ENCODE measurements at places on chromosomes 12 and 14. TPM values are rescaled to one million over a fixed set of nuclear protein-coding genes. Genes with fewer than 3 reads are reported as not detected.

The FGF23 gene
- not detected for total RNA-seq

The AHNAK2 gene
- 10.8 TPM for total RNA-seq

The TSHR gene
- not detected for total RNA-seq

The TAS2R9 gene
- total RNA-seq = not detected

DNA sequence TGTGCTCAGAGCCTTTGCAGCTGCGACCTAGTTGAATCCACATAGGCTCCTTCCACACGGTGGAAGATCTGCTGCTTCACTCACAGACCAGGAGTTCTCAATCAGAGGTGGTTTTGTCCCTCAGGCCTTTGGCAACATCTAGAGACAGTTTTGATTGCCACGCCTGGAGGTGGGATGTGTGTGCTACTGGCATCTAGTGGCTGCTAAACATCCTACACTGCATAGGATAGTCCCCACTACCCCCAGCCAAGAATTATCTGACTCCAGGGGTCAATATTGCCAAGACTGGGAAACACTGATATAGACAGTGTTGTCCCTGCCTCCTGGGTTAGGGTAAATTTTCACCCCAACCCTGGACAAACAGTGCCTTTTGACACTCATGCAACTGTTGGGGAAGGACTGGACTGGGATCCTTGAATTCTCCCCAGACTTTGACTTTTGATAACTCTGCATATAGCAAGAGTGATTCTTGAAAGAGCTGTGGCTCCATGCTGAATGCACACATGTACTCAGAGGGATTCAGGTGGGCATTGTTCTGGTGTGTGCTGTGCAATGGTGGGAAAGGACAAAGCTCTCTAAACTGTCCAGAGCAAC, 39.8 kb downstream of the BAZ2A start:
- H3K4me3 ChIP-seq = no peak overlapping the region
- no peak overlapping the region for H3K27ac ChIP-seq
- peaks cover 75% of the 10 kb centered on the region for H3K36me3 ChIP-seq
- no peak for DNase-seq
- no peaks in the 10 kb centered on the region for H3K4me1 ChIP-seq

DNA sequence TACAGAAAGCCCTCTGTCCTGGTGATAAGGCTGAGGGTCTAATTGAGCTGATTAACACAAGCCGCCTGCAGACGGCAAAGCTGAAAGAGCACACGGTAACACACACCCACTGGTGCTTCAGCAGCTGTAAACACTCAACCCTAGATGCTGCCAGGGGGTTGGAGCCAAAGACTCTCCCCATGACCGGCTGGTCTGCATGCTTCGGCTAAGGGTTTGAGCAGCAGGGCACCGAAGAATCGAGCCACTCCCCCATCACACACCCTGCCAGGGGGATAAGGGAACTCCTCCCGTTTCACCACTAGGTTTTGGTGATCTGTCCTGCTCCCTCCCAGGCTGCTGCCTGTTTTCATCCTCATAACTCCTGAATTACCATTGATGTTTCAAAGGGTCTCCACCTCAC, 141.0 kb upstream of the OVCH1 start:
- H3K4me3 ChIP-seq = no peak overlapping the region
- H3K4me1 ChIP-seq = no peaks in the 10 kb centered on the region
- DNase-seq = no peak
- H3K36me3 ChIP-seq = no peaks in the 10 kb centered on the region

- H3K27ac ChIP-seq = no peak overlapping the region
- no peaks in the 10 kb centered on the region for H3K27me3 ChIP-seq
- H3K4me3 ChIP-seq = no peak overlapping the region
- no peaks in the 10 kb centered on the region for H3K36me3 ChIP-seq
- DNase-seq = no peak
- no peaks in the 10 kb centered on the region for H3K4me1 ChIP-seq
Observed at GRCh38 chr12:94762943-94763342, 112.6 kb upstream of the TMCC3 start.

DNA sequence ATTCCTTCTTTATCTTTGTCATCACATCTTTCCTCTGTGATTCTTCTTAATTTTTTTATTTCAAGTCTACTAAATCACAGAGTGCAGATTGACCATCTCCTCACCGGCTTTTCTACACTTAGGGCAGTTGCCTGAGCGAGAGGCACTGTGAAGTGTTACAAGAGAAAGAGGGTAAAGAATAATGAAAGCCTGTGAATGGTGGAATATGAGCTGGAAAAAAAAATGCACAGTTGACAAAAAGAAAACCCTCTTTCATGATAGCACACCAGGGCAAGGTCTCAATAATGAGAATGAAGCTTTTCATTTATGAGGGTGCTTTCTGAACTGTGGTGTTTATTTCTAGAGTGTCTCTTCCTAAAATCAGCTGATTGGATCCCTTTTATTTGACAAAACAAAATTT, 106.2 kb upstream of the PDE3A start:
- DNase-seq = no peak
- no peak overlapping the region for H3K4me3 ChIP-seq
- no peaks in the 10 kb centered on the region for H3K4me1 ChIP-seq
- H3K27me3 ChIP-seq = no peaks in the 10 kb centered on the region
- H3K36me3 ChIP-seq = no peaks in the 10 kb centered on the region

DNA sequence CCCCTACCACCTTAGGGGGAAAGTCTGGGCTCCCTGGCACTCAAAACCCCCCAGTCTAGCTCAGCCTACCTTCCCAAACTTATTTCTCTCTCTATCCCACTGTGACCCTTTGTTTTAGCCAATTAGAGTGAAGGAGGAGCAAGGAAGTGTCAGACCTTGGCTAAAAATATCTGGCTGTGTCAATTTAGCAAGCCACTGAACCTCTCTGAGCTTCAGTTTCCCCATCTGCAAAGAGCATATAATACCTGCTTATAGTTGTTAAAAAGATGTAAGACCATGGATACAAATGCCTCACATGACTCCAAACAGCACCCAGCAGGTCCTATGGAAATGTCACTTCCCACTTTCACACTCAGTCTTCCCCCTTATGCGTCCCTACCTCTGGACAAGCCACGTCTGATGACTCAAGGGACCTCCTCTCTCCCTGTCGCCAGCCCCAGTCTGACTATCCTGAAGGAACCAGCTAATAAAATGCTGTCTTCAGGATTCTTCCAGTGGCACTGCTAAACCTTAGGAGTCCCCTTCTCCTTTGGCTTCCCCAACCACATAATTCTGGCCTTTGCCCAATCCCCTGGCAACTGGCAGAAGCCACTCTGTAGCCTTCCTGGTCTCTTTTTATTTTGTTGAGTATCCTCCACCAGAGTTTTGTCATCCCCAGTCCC, 19.3 kb downstream of the FOXN3 start:
- no peak overlapping the region for H3K4me3 ChIP-seq
- no peak overlapping the region for H3K27ac ChIP-seq
- H3K36me3 ChIP-seq = peaks cover 5% of the 10 kb centered on the region
- no peak for DNase-seq
